Stimulated activated CD4-positive, alpha-beta T cell treated with anti-CD3 and anti-CD28 coated beads, Interleukin-2, amount 100 ng/mL, for 4 hours (primary cell): ENCODE measurements at places on chromosomes 7 and 10.

- DNase-seq = no peak
Measured at GRCh38 chr7:35676211-35676610, 18.7 kb downstream of the HERPUD2 start.

GRCh38 chr10:118139321-118139720, 92.6 kb upstream of the RAB11FIP2 start:
- DNase-seq = no peak

DNA sequence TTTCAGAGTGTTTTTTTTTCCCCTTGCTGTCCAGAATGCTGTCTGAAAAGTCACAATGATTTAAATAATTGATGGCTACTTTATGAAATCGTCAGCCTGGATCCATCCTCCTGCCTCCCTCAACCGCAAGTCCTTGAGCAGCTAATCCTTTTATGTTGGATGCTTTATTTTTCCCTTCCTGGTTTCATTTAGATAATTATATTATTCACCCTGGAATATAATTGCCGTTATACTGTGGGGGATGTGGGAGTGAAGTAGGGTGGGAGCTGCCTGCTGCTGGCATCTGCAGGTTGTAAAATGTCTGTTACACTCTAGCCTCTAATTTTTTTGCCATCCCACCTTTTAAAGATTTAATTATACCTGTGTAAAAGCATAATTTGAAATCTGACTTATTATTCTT, 290.5 kb upstream of the LRGUK start:
- no peak for DNase-seq

DNA sequence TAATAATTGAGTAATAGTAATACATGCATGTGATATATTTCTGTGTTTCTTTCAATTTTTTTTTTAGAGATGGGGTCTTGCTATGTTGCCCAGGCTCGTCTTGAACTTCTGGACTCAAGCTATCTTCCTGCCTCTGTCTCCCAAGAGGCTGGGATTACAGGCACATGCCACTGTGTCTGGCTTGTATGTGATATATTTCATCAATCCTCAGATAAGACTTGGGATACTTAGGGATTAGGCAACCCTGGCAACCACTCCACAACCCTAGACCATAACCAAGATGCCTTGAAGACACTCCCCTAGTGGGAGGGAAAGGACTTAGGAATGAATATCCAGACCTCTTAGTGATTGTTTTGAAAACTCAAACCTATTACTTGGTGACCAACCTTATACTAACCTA, 154.8 kb downstream of the CCDC3 start:
- no peak for DNase-seq

GRCh38 chr10:30562787-30563186, 66.8 kb downstream of the LYZL2 start:
- DNase-seq = no peak

DNA sequence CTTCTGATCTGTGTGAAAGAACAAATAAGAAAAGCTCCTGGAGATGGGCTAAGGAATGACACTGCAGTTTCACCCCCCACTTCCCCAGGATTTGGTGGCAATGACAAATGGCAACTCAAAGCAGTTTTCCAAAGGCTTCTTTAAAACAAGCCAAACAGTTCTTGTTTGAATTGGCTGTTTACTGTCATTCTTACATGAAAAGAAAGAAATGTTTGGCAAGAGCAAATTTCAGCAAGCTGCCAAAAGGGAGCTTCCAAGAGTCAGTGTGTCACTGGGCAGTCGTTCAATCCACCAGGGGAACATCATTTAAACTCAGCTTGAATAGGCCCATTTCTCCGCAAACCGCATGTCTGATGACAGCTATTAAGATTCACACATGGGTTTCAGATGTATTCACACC, 119.0 kb upstream of the RHOBTB1 start:
- DNase-seq = no peak

- DNase-seq = peak; percentile 22
Measured at GRCh38 chr7:151351967-151352366, 10.4 kb downstream of the NUB1 start.
